Activated naive CD4-positive, alpha-beta T cell treated with anti-CD3 and anti-CD28 coated beads, Interleukin-2, amount 50 U/mL, for 72 hours (primary cell): ENCODE measurements at places on chromosomes 5 and 9. TPM values are rescaled to one million over a fixed set of nuclear protein-coding genes. Genes with fewer than 3 reads are reported as not detected.

The CKMT2 gene
- not detected for total RNA-seq

The HTR1A gene
- not detected for total RNA-seq

The PCDHB7 gene
- total RNA-seq = not detected

The ADRB2 gene
- 0.29 TPM for total RNA-seq

The PRDM9 gene
- not detected for total RNA-seq

The SLC31A2 gene
- 2.1 TPM for total RNA-seq

The GIN1 gene
- 12.6 TPM for total RNA-seq

The C6 gene
- total RNA-seq = not detected

The TMEM215 gene
- not detected for total RNA-seq

The ENTPD2 gene
- total RNA-seq = 0.27 TPM

The ANAPC2 gene
- total RNA-seq = 48.1 TPM

The LEAP2 gene
- total RNA-seq = 3.8 TPM

The IFNA1 gene
- total RNA-seq = not detected

The C9orf50 gene
- not detected for total RNA-seq

The FGF18 gene
- not detected for total RNA-seq

The ST8SIA4 gene
- total RNA-seq = 36.2 TPM

The ENTPD8 gene
- total RNA-seq = not detected

The FOXE1 gene
- total RNA-seq = 0.07 TPM

The RETREG1 gene
- 7.4 TPM for total RNA-seq

The SPINK13 gene
- total RNA-seq = not detected

The CER1 gene
- total RNA-seq = not detected

The SARDH gene
- total RNA-seq = 3.5 TPM

The CRHBP gene
- not detected for total RNA-seq

The PTPA gene
- total RNA-seq = 93.1 TPM

The ARAP3 gene
- total RNA-seq = 8.3 TPM

The GLDC gene
- 0.96 TPM for total RNA-seq

The INSYN2B gene
- total RNA-seq = not detected

The PPP2R2B gene
- 1.8 TPM for total RNA-seq

The SGTB gene
- 23.4 TPM for total RNA-seq

The POLR3G gene
- total RNA-seq = 6.2 TPM

The GRXCR2 gene
- total RNA-seq = not detected

The GABRA1 gene
- not detected for total RNA-seq

The CD14 gene
- 1.6 TPM for total RNA-seq

The FOXI1 gene
- total RNA-seq = not detected

The GABRG2 gene
- total RNA-seq = not detected

The CKS2 gene
- total RNA-seq = 202 TPM
